ENCODE measurements at places on chromosomes 2 and 18.

- H3K4me1 ChIP-seq, result peaks cover 19% of the 10 kb centered on the region
- H3K27me3 ChIP-seq, result peaks cover 3% of the 10 kb centered on the region
- no peaks in the 10 kb centered on the region for H3K36me3 ChIP-seq
- DNase-seq, result no peak
- no peak overlapping the region for H3K4me3 ChIP-seq
Observed at GRCh38 chr2:148570989-148571388, 73.6 kb upstream of the EPC2 start.

DNA sequence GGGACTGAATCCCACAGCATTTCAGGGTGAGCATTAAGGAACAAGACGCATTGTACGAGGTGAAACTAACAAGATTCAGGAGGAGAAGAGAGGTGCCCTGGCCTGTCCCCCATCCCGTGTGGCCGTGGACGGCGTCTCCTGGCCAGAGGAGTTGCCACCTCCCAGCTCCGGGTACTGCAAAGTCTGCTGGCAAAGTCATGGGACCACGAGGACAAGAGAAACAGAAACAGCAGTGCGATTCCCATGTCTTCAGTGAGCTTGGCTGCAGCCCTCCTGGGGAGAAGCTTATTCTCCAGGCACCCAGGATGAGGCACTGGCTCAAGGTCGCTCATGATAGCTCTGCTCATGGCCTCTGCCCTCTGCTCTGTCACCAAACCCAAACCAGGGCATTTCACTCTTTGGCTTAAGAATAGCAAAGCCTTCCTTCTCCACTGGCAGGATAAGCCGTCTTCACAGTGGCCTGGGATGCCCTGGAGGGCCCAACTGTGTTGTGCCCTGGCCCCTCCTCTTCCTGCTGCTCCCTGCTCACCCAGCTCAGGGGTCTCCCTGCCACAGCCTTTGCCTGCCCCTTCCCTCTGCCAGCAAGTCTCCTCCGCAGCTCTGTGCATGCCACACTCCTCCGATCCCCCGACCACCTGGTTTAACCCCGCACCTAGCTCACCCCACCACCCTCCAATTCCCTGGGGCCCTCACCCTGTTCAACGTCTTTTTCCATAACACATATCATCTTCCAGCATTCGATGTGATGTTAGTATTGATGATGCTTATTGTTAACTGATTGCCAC is 144.8 kb downstream of the PXDN start:
- H3K36me3 ChIP-seq, result no peaks in the 10 kb centered on the region
- H3K27ac ChIP-seq, result no peak overlapping the region
- DNase-seq, result no peak

- H3K27me3 ChIP-seq, result no peaks in the 10 kb centered on the region
- H3K36me3 ChIP-seq, result no peaks in the 10 kb centered on the region
- no peak for DNase-seq
- H3K4me3 ChIP-seq, result no peak overlapping the region
Observed at GRCh38 chr2:209534228-209534627, 110.4 kb downstream of the MAP2 start.

DNA sequence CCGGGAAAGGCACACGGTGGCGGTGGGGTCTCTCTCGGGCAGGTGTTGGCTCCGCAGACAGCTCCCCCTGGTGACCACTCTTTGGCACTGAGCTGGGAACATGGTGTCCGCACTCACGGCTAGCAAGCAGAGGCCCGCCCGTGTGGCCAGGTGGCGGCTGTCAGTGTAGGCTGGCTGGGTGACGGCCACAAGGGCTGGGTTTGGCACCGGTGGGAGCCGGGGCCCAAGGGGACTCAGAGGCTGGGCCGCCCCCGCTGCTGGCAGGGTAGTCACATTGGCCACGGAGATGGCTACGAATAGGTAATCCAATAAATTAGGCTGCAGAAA is 1071.7 kb downstream of the RPIA start:
- H3K27me3 ChIP-seq, result peaks cover 15% of the 10 kb centered on the region
- H3K27ac ChIP-seq, result no peak overlapping the region
- H3K4me3 ChIP-seq, result no peak overlapping the region
- no peak for DNase-seq
- H3K4me1 ChIP-seq, result no peaks in the 10 kb centered on the region
- peaks cover 8% of the 10 kb centered on the region for H3K36me3 ChIP-seq

GRCh38 chr2:54581326-54582039 is 125.4 kb downstream of the SPTBN1 start:
- no peaks in the 10 kb centered on the region for H3K27me3 ChIP-seq
- DNase-seq, result no peak
- no peak overlapping the region for H3K27ac ChIP-seq
- H3K4me1 ChIP-seq, result peaks cover 22% of the 10 kb centered on the region
- no peak overlapping the region for H3K4me3 ChIP-seq

DNA sequence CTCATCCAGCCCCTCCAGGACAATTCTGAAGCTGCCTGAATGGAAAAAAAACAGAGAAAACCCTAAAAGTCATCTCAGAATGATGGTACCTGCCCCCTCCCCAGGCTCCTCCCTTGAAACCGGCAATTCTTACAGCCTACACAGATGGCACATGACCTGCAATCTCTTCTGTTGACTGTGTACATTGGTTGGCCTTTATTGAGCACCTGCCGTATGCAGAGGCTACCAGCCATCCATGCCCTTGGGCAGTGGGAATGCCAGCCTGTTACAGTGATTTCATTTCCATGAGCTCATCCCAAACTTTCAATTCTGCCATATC is 57.1 kb downstream of the EMX1 start:
- no peak overlapping the region for H3K4me3 ChIP-seq
- peaks cover 15% of the 10 kb centered on the region for H3K4me1 ChIP-seq
- H3K36me3 ChIP-seq, result no peaks in the 10 kb centered on the region
- peaks cover 2% of the 10 kb centered on the region for H3K27me3 ChIP-seq
- DNase-seq, result no peak
- no peak overlapping the region for H3K27ac ChIP-seq

- peaks cover 5% of the 10 kb centered on the region for H3K4me1 ChIP-seq
- H3K4me3 ChIP-seq, result no peak overlapping the region
- H3K36me3 ChIP-seq, result no peaks in the 10 kb centered on the region
Observed at GRCh38 chr2:31297751-31298150, 63.8 kb downstream of the EHD3 start.

DNA sequence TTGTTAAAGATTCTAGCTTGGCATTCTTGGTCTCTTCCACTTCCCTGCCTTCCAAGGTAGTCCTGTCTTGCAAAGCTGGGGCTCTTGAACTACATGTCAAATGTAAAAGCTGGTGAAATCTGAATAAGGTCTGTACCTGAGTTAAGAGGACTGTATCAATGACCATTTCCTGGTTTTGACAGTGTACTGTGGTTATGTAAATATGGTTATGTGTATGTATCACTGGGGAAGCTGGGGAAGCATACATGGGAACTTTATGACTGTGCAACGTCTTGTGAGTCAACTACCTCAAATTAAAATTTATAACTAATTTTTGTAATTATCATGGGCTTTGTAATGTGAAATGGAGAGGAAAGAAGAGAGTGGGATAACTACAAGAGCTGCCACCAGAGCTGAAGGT is 81.7 kb downstream of the COL4A4 start:
- H3K4me3 ChIP-seq, result no peak overlapping the region
- peaks cover 5% of the 10 kb centered on the region for H3K4me1 ChIP-seq
- H3K36me3 ChIP-seq, result no peaks in the 10 kb centered on the region

- no peak for DNase-seq
- no peaks in the 10 kb centered on the region for H3K27me3 ChIP-seq
- H3K36me3 ChIP-seq, result no peaks in the 10 kb centered on the region
- peaks cover 2% of the 10 kb centered on the region for H3K4me1 ChIP-seq
- no peak overlapping the region for H3K4me3 ChIP-seq
Observed at GRCh38 chr2:29164091-29164846, 49.1 kb downstream of the CLIP4 start.

DNA sequence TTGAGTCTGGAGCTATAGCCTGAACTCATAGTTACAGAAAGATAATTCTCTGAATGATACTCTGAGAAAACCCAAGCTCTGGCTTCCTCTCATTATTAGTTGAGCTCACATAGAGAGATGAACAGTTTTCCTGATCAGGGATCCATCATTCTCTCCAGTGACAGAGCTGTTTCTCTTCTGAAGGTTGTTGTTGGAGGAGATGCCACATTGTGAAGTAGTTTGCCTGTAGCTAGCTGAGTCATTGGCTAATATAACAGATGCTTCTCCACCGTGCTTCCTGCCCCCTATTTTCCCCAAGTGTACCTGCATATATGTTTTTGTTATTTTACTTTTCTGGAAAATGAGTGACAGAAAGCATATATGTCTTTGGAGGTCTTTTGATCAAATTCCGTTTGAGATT is 64.6 kb downstream of the OSBPL6 start:
- no peak for DNase-seq
- H3K36me3 ChIP-seq, result no peaks in the 10 kb centered on the region
- no peak overlapping the region for H3K4me3 ChIP-seq
- H3K4me1 ChIP-seq, result peaks cover 8% of the 10 kb centered on the region
- no peaks in the 10 kb centered on the region for H3K27me3 ChIP-seq

DNA sequence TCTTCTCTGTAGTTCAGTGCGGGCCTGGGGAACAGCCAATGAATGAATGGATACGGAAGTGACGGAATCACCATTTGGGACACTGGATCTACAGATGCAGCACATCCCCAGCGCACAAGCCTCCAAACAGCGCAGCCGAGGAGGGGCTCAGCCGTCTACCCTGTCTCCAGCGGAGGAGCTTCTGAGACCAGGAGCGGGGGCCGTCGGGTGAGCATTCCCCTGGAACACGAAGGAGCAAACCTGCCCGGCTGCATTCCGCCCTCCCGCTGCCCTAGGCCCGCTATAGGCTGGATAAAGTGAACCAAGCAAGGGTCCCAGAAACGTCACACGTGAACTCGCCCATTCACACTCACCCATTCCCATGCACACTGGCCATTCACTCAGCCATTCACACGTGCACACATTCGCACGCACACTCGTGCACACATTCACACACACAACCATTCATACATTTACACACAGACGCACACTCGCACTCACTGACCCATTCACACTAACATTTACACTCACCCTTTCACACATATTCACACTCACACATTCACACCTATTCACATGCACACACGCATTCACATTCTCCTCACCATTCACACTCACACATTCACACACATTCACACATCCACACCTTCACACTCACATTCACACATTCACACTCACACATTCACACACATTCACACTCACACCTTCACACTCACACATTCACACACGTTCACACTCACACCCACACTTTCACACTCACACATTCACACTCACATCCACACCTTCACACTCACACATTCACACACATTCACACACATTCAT is 63.4 kb downstream of the BIN1 start:
- peaks cover 2% of the 10 kb centered on the region for H3K4me1 ChIP-seq
- DNase-seq, result no peak
- H3K4me3 ChIP-seq, result no peak overlapping the region
- H3K27ac ChIP-seq, result no peak overlapping the region

DNA sequence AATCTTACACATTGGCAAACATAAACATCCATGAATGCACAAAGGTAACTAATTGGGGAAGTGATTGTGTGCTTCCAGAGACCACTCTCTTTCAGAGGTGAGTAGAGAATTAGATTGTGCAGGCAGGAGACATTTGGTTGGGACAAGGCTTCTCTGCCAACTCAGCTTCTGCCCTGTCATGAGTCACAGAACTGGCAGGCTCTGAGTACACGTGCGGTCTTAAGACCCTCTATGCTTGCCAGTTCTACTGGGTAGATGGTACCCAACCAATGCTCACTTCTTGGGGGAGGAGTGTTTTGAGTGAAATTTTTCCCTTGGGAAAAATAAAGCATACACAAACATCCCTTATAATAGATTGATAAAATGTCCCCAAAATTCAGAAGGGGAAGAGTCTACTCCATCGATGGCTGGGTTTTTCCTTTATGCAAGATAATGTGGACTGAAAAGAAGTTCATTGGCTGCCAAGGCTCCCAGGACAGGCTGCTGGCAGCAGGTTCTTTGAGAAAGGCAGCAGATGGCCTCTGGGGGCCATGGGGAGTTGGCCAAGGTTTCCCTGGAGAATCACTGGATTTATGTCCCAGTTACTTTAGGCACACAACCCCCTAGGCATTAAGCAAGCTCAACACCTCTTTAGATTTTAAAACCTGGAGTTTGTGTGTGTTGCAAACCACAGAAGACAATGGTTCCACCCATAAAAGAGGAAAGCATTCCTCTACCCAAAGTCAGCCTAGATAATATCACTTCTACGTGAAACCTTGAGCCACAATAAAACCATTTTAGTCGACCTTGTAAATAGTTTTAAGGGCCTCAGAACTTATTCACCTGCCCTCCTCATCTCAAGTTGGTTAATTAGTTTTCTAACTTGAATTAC is 417.0 kb downstream of the TXNL1 start:
- H3K36me3 ChIP-seq, result no peaks in the 10 kb centered on the region
- peaks cover 10% of the 10 kb centered on the region for H3K4me1 ChIP-seq
- H3K27me3 ChIP-seq, result no peaks in the 10 kb centered on the region
- no peak overlapping the region for H3K4me3 ChIP-seq
- H3K27ac ChIP-seq, result no peak overlapping the region
- no peak for DNase-seq

- no peak for DNase-seq
- H3K36me3 ChIP-seq, result peaks cover 9% of the 10 kb centered on the region
Observed at GRCh38 chr2:236205867-236206645, 37.9 kb upstream of the GBX2 start.

DNA sequence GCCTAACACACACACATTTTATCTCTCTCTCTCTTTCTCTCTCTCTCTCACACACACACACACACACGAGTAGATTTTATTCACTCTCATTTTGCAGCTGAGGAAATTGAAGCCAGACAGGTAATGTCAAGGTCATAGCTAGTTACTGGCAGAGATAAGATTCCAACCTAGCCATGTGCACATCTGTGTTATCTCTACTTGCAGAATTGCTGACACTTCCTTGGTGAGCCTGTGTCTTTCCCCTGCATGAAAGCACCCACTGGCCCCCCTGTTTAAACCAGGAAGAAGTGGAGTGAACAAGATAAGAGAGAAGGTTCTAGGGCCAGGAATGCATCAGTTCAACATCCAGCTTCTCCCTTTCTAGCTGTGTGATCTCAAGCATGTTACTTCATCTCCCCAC is 423.7 kb downstream of the TXNL1 start:
- H3K4me1 ChIP-seq, result peaks cover 21% of the 10 kb centered on the region
- no peak overlapping the region for H3K27ac ChIP-seq
- DNase-seq, result no peak

GRCh38 chr2:3574155-3574554 is 905 bp upstream of the RPS7 start:
- H3K27ac ChIP-seq, result no peak overlapping the region
- peaks cover 2% of the 10 kb centered on the region for H3K27me3 ChIP-seq
- peaks cover 31% of the 10 kb centered on the region for H3K4me1 ChIP-seq
- H3K4me3 ChIP-seq, result no peak overlapping the region
- H3K36me3 ChIP-seq, result peaks cover 11% of the 10 kb centered on the region
- DNase-seq, result no peak

All from glutamatergic neuron (in vitro differentiated cells).